Breast epithelium (tissue), 4 donors: ENCODE measurements at places on chromosomes 4 and X.
A peak's percentile ranks its signal among the peaks of the same experiment; 100 is the strongest.

GRCh38 chr4:17272154-17272553 is 239.7 kb downstream of the QDPR start:
- no peak for DNase-seq

- no peak for DNase-seq
Measured at GRCh38 chr4:10288830-10289537, 168.2 kb downstream of the ZNF518B start.

GRCh38 chr4:4860600-4861389 is 1.3 kb downstream of the MSX1 start:
- DNase-seq = no peak

DNA sequence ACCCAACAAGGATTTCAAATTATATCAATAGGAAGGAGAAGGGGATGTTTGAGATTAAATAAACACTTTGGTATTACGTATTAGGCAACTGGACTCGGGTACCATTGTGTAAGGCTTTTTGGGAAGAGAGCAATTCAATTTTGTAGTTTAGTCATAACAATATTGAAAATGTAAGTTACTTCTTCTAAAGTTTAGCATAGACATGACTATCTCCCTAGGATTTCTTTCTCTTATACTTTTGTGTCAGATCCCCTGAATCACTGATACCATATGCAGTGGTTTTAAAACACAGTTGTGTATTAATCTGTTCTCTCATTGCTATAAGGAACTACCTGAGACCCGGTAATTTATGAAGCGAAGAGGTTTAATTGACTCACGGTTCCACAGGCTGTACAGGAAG is 123.8 kb upstream of the FAM9C start:
- DNase-seq = no peak

GRCh38 chr4:69689599-69689998 is 36.6 kb upstream of the UGT2A1 start:
- DNase-seq = no peak

DNA sequence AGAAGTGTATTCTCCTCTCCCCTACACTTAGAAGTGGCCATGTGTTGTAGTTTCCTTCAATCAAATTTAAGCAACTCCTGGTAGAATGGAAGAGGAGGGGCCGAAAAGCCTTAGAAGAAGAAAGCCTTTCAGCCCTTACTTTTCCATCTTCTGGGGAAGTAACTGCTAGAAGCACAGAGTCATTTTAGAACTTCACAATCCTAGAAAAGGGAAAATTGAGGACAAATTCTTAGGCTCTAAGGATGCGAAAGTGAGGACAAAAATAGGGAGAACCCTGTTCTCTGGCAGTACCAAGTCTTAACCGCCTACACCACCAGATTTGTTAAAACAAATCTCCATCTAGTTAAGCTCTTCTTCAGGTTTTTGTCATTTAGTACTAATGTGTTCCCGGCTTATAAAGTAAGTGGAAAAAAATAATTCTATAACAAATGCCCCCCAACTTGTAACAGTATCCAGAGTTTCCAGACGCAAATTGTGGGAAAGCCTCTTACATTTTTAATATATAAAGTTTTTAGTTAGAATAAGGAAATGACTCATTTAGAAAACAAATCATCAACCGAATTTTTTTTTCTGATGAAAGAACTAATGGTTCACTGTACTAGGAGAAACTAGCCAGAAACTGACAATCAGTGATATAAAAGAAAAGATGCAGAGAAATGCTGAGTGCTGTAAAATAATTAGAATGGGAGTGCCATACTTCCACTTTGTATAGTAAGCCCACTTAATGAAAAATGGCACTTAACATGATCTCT is 76.0 kb downstream of the ARAP2 start:
- no peak for DNase-seq

GRCh38 chr4:3708611-3709010 is 57.6 kb upstream of the ADRA2C start:
- DNase-seq = no peak

GRCh38 chr4:67988991-67989390 is 25.7 kb upstream of the TMPRSS11A start:
- DNase-seq = no peak

GRCh38 chr4:3415471-3416141 is 26.2 kb upstream of the HGFAC start:
- no peak for DNase-seq

DNA sequence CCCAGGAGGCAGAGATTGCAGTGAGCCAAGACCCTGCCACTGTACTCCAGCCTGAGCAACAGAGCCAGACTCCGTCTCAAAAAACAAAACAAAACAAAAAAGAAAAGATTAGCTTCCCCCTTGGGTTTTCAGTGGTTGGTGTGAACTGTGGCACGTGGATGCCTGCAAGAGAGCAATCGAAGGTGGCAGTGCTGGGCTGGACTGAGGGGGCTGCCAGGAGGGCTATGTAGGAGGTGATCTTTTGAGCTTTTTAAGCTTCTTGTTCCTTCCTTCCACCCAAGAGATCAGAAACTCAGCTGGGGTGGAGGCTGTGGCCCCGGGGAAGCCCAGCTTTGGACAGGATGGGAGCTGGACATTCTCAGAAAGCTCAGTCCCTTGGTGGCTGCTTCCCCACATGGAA is 49.6 kb downstream of the PRPS1 start:
- no peak for DNase-seq

- DNase-seq = no peak
Measured at GRCh38 chr4:184437565-184438265, 36.6 kb downstream of the IRF2 start.

DNA sequence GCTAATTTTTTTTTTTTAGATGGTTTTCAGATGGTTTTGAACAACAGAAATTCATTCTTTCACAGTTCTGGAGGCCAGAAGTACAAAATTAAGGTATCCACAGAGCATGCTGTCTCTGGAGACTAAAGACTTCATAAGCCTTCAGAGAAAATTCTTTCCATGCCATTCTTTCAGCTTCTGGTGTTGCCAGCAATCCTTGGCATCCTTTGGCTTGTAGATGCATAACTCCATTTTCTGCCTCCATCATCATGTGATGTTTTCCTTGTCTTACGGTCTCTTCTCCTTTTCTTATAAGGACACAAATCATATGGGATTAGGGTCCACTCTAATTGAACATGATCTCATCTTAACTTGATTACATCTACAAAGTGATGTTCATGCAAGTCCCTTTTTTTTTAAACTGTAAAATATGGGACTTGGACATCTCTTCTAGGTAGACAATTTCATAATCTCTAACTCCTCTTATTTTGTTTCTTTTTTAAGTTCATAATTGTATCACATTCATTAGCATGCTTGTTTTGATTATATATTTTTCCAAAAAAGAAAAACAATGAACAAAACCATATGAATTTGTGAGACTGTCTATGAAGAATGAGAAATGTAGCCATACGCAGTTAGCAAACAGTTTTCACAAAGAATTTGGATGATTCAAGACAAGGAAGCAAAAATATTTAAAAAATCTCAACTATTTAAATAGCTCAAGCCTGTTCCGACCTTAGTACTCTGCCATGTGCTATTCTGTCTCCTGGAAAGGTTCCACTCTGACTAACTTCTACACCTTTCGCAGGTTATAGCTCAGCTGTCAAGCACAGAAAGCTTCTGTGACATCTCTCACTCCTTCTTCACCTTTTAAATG is 53.1 kb upstream of the GIMD1 start:
- DNase-seq = no peak

DNA sequence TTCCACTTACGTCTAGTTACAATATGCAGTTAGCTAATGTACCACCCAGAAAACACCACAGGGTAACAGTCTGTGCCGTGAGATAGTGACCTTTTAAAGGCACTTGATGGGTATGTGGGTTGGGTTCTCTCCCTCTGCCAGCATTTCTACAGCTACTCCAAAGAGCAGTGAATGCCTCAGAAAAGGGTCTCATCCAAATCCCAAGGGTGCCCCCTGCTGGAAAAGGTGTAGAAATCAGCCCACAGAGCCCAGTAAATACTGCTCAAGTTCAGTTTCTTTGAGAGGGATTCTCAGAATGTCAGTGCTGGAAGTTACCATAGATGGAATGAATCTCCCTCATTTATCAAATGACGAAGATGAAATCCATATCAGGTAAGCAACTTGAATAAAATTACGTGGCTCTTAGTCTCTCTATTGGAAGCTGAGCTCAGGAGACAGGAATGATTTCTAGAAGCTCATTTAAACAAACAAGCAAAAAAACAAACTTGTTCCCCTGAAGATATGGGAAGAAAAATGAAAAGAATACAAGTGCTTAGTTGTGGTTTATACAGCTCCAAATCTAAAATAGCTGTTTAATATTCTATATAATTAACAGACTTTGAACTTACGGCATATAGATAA is 9.5 kb downstream of the RNF175 start:
- no peak for DNase-seq

- no peak for DNase-seq
Measured at GRCh38 chr4:157075811-157076577, at the start of gene GLRB. Gene GLRB, plus strand, starts transcription at chr4:157076150. Its CDS starts 1,875 bp downstream, at chr4:157078025.

GRCh38 chr4:28730304-28730703 is 1869.7 kb downstream of the STIM2 start:
- no peak for DNase-seq

DNA sequence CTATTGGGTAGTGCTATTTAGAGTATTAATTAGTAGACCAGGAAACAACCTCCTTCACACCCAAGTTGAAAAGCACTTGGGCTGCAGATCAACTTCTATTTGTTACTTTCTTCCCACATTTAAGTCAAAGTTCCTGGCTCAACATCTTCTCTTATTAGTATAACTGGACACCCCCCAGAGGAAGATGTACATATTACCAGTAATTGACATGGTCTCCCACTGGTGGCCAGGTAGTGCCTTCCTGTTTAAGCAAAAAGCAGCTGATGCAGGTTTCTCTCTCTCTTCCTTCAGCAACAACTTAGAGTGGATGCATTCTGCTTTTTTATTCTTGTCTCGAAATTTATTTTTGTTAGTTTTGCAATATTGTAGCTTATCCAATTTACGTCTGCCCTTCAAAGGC is 438.1 kb downstream of the GBA3 start:
- no peak for DNase-seq

DNA sequence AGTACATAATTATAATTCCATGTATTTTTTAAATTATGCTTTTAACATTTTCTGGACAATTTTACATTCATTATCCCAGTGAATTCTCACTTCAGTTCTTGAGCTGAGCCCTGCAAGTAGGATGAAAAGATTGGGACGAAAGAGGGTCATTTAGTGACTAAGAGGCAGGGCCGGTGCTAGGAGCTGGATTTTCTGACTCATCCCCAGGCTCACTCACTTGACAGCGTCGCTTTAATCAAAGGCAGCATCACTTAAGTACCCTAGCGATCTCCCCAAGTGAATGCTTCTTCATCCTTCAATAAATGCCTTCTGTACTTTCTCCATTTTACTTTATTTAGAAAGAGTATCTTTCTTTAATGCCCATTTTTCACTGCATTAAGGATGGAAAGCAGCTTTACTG is 263.6 kb downstream of the HS3ST1 start:
- no peak for DNase-seq

- peak; percentile 58 for DNase-seq
Measured at GRCh38 chrX:40013266-40014195, 84.2 kb downstream of the BCOR start.

- DNase-seq = no peak
Measured at GRCh38 chr4:162157241-162157640, 6.6 kb downstream of the FSTL5 start.

GRCh38 chr4:154329268-154329868 is 162.2 kb downstream of the DCHS2 start:
- no peak for DNase-seq

GRCh38 chr4:7210824-7211223 is 18.5 kb downstream of the SORCS2 start:
- DNase-seq = no peak

GRCh38 chrX:110276778-110277177 is 41.1 kb downstream of the AMMECR1 start:
- DNase-seq = no peak

DNA sequence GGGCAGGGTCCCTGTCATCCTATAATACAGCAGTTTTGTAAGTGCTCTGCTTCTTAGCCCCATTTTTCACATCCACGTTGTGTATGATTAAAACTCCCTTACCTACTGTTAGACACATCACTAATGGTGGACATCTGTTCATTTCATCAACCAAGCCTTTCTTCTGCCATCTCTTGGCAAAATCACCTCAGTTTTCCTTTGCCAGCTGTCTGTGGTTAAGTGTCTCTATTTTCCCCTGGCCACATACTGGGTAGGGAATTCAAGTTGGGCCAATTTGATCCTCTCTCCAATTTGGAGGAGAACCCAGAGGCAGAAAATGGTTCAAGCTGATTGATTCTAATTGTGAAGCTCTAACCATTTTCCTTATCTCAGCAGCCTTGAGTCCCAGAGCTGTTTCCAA is 436.1 kb downstream of the PCDH7 start:
- no peak for DNase-seq
